NCI-H1105 (cell line): ENCODE measurements at places on chromosomes 3 and 15.

DNA sequence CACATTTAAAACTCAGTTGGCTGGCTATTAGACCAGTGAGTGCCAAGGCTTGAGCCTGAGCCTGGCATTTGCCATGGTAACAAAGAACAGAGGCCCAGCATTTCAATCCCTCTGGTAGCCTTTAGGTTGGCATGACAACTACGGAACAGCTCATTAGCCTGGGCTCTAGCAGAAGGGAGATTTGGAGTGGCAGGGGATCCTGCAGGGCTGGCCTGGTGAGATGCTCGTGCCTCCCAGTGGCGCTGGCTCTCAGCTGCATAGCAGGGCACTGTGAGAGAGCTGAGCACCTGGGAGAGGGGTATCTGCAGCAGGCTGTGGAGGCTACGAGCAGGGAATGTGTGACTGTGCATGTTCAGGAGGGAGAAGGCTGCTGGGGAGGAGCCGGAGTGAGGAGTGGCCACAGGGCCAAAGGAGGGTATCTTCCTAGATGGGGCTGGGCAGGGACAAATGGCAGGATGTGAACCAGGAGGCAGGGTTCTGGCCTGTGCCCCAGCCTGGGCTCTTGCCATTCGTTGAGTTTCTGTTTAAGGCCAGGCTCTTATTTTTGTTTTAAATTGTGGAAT, 5.6 kb upstream of the ABTB1 start:
- DNase-seq, result no peak

GRCh38 chr15:79769933-79770759, 126.7 kb downstream of the MTHFS start:
- no peak for DNase-seq

- DNase-seq, result peak; percentile 74
These were observed 49.5 kb downstream of the CYP11A1 start for GRCh38 chr15:74317820-74318375.

DNA sequence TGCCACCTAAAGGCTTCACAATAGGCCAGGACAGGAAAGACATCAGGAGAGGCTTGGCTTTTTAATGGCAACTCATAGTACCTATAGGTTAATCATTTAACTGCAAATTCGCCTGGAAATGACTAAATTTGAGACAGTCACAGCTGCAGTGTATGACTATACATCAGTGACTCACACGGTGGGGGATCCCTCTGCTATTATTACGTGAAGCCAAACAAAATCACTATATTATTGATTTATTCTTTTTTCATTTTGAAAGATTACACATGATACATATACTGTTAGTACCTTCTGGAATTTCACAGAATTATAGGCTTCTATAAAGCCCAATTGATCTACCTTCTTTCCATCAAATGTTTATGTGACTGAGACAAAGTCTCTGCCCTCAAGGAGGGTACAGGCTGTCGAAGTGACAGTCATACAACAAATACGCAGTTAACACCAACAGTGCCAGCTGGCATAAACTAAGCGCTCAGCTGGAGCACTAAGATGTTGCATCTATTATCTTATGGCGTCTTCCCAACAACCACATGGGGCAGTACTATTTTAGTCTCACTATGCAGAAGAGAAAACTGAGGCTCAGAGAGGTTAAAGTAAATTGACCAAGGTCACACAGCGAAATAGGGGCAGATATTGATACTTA, 82.0 kb upstream of the LMOD3 start:
- no peak for DNase-seq

DNA sequence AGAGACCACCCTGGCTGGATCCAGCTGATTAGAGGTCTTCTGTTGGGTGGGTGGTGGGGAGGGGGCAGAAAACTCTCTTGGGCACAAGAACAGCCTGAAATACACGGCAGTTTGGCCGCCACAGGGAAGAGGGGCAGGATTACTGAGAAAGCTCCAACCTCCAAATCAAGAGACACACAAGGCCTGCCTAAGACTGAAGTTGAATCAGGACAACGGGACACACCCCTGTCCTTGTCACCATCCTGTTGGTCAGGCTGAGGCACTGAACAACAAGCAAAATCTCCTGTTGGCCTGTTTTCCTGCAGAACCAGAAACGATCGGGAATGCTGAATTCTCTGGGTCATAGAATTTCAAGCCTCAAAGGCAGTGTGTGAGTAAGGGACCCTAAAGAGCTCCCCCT, 247.8 kb downstream of the FAM43A start:
- no peak for DNase-seq

GRCh38 chr3:147655236-147655635, 246.1 kb downstream of the ZIC1 start:
- no peak for DNase-seq
